ENCODE measurements at places on chromosomes 7 and 10.
A peak's percentile ranks its signal among the peaks of the same experiment; 100 is the strongest.

DNA sequence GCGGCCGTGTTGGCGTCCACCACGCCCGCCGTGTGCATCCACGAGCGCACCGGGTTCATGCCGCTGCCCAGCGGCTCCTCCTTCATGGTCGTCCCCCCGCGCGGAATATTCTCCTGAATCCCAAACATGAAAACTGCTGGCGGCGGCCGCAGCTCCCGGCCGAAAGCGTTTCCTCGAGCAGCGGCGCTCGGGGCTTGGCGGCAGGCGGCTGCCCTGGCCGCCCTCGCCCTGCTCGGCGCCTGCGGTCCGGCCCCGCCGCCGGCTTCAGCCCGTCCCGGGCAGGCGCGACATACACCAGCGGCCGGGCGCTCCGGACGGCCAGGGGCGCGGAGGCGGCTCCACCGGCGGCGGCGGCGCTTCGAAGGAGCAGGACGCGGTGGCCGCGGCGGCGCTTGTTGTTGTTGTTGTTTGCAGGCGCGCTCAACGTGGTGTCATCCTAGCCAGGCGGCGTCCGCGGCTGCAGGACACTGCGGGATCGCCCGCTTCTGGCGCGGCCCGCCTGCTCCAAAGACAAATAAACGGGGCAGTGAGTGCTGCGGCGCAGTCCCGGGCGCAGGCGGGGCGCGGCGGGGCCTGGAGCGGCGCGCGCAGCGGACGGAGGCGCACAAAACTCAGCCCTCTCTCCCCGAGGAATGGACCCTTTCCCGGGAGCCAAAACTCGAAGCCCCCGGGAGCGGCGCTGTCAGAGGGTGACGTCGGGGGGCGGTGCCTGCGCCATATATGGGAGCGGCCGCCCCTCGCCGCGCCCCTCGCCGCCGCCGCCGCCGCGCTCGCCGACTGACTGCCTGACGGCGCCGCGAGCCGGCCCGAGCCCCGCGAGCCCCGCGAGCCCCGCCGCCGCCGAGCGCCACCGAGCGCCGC lies at the start of gene EBF3:
Gene EBF3 (minus strand): TSS at position 634 of the 861 bp plus-strand sequence. CDS start 506 bp downstream, at position 128.
- DNase-seq = peak; percentile 29

DNA sequence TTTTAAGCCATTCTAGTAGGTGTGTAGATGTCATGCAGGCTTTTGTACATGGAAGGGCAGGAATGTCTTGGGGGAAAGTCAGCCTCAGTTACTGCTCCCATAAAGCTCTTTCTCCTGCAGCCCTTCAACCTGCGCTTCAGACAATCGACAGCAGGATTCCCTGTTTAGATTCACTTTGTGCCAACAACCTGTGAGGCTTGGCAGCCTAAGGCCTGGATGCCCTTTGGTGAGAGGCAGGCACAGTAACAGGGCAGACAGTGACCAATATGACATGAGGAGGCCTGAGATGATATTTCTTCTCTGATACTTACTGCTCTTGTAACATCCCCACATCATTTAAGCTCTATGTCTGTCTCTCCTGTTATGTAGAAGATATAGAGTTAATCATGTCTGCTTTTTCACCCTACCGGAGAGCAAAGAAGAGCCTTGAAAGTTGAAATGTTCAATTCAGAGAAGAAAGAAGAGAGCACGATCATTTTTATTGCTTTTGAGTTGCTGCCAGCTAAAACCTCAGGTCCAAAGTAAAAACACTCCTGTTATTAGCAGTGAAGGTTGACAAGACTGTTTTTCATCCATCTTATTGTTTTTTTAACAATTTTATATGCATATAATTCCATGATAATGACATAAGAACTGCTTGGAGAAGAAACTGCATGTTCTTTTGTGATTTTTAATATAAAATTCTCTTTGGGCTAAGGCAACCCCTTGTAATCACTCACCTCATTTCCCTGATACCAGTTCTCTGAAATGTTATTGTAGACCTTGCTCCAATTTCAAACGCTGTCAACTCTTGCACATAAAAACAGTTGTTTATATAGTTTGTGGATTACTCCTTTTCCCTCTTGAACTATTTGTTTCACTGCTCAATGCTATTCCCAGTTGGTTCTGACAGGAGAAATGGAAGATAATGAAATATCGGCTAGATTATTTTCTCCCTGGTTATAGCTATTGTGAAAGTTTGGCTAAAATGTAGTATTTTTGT lies 140.9 kb downstream of the GALNT17 start:
- DNase-seq = no peak

GRCh38 chr10:110637558-110638053 lies 6.5 kb upstream of the RBM20 start:
- no peak for DNase-seq

DNA sequence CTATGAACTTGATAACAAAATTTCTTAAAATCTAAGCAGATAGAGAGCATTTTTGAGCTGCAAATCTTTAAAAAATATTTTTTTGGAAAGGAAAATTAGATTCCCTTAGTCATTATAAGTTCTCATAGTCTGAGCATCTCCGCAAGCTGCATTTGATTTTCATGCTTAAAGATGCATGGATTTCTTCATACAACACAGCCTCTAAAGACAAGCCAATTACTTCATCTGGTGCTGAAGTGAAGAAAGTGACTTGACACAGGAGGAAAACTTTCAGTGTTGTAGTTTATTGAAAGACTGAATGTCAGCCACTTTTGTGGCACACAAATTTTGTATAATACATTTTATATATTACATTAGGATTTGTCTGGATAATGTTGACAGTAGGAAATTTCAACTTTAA lies 22.5 kb downstream of the SEMA3D start:
- no peak for DNase-seq

GRCh38 chr7:132799081-132799413 lies 222.8 kb upstream of the PLXNA4 start:
- no peak for DNase-seq

- no peak for DNase-seq
These were observed 108.9 kb upstream of the PDCD4 start for GRCh38 chr10:110762849-110763211.

GRCh38 chr10:112949875-112950507 lies at the start of gene TCF7L2:
TCF7L2 (plus strand) TSS chr10:112950247; CDS start chr10:112950757, 510 bp downstream.
- DNase-seq = peak; percentile 44

GRCh38 chr7:147909431-147910148 lies 681.0 kb upstream of the C7orf33 start:
- no peak for DNase-seq

DNA sequence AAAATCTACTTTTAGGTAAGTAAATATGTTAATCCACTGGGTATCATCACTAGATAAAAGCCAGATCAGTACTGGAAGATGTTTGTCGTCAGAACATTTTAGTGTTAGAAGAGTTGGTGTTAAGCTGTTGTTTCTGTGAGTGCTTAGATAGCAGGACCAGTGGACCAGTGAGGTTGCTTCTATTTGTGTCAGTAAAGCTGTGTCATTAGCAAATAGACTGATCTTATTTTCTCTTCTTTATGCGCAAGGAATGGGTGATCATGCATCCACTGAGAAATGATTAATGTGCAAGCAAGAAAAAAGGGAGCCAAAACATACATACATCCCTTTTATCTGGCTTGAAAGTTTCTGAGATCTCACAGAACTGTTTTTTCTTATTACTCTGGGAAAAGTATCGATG lies 42.6 kb downstream of the EXOC4 start:
- DNase-seq = no peak

GRCh38 chr10:58734116-58734515 lies 221.4 kb downstream of the BICC1 start:
- no peak for DNase-seq

DNA sequence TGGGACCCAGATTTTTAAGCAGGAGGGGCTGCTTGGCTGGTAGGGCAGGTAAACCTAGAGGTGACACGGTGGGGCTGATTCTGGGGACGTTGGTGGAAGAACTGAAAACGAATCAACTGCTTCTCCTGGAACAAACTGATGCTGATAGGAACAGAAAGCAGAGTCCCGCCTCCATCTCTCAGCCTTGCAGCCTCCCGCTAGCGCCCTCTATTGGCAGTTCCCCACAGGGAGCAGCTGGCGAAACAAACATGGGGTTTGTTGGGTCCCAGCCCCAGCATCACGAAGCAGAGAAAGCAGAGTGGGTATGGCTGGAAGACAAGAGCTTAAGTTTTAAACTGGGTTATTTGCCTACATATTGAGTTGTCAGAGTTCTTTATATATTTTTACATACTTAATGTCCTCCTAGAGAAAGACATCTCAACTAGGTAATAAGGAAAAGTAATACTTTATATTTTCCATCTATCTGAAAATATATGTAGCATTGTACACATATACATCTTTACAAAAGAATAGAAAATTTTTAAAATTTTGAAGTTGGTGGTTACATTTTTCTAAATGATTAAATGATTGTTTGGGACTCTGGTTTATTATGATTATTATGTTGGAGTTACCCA lies 42.3 kb upstream of the FOXI2 start:
- no peak for DNase-seq

- DNase-seq = peak; percentile 78
These were observed 79.1 kb upstream of the MPP7 start for GRCh38 chr10:28381903-28382347.

DNA sequence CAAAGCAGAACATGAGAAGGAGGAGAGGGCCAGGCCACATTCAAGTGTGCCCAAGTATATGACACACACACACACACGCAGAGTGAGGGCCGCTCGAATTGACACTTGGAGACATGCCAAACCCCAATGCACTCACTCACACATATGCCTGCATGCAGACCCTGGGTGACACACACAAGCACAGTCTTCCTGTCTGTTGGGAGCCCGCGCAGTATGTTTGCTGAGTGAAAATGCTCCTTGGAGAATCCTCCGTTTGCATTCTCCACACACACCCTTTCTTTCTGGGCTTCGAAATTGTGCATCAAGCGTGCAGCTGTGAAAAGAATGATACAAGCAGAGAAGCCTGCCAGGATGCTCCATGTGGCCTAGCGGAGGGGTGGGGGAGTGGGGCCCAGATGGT lies 120.9 kb downstream of the PLXNA4 start:
- DNase-seq = no peak

DNA sequence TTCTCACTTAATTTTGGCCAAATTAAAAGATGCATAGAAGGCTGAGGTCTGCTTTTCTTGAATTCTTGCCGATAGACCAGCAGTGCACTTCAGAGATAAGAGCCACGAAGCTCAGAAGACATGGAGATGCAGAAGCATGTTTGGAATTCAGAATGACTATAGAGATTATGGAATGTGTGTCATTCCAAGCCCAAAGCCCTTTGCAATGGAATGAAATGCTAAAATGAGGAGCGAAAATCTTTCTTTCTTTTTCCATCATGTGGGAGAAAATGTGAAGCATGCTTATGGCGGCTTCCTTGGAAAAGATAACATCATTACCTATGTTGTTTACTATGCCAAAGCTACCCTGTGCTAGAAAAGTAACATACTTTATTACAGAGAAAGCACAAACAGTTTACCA lies 257.0 kb upstream of the RNF32 start:
- no peak for DNase-seq

- DNase-seq = no peak
These were observed 15.4 kb upstream of the TMEM243 start for GRCh38 chr7:87234949-87235348.

- no peak for DNase-seq
These were observed 679 bp downstream of the ARF5 start for GRCh38 chr7:127588697-127589482.

DNA sequence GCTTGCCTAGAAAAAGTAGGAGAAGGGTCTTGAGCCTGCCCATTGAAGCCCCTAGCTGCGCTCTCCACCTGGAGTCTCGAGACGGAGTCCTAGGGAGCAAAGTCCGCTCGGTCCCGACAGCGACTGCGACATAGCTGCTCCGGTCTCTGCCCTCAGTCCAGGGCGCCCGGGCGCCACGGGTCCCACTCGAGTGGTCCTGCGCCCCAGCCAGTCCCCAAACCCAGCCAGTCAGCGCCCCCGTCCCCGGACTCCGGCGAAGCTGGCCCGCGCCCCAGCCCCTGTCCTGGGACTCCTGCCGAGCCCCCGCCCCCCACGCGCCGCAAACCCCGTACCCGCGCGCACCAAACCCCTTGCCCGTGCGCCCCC lies 490 bp downstream of the TNS3 start:
- no peak for DNase-seq

DNA sequence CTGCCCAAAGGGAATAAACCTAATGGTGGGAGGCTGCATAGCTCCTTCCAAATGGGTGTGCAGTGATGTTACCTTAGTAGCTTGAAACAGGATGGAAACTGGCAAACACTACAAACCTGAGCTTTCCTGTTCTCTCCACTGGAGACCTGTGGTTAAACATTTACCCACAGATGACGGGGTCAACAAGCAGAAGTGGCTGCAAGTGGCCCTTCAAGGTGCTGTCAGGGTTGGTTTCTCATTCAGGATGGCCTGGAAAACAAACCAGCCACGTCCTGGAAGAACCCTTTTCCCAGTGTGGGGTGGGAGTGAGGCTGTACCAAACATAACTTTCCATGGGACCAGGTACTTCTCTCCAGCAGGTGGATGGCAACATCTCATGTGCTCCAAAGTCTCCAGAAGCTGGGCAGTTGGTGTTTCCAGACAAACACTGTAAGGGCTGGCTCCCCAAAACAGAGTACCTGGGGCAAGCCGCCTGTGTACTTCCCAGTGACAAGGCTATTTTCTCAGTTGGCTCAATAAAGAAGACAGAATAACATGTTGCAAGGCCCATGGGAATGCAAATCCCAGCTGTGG lies 67.5 kb downstream of the DNAJB9 start:
- DNase-seq = no peak

- DNase-seq = no peak
These were observed 424.0 kb downstream of the PLXNA4 start for GRCh38 chr7:132152131-132152889.

GRCh38 chr10:34299105-34299611 lies 515.9 kb downstream of the PARD3 start:
- no peak for DNase-seq

GRCh38 chr7:33649476-33650441 lies 255.6 kb upstream of the BMPER start:
- no peak for DNase-seq

DNA sequence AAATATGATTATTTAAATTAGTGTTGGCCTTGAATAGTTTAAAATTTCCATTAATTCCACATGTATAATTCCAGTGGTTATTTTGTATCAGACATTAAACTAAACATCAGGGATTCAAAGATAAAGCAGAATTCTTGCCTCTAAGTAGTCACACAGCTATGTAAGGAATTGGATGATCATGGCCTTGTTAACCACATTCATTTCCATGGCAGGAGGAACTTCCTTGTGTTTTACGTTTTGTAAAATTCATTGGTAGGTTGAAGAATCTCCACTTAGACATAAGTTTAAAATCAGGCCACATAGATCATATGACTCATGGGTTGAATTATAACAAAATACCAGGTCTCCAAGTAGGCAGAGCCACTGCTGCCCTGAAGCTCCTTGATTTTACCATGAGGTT lies 289.7 kb downstream of the PLXDC2 start:
- no peak for DNase-seq

GRCh38 chr7:151239837-151240459 lies 7.7 kb downstream of the CHPF2 start:
- no peak for DNase-seq

- no peak for DNase-seq
These were observed 354.2 kb downstream of the DNAJB6 start for GRCh38 chr7:157690833-157691585.

DNA sequence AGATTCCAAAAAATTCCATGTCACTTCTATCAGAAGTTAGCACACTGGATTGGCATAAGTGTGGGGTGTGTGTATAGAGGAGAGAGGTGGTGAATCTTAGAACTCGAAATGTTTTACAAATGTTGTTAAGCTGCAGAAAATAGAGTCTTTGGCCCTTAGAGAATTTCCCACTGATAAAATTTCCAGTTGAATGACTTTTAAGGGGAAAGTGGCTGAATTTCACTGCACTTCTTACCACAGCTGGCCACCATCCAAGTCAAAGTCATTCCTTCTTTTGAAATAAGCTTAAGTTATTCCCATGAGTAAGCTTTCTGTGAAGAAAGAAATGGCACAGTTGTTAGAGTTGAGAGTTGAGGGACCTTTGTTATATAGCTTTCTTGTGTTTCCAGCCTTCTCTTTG lies 13.9 kb downstream of the VCL start:
- DNase-seq = no peak

Measured in activated CD8-positive, alpha-beta memory T cell treated with anti-CD3 and anti-CD28 coated beads for 1 hour (primary cell).